ENCODE measurements at places on chromosomes 6 and 20. TPM values are rescaled to one million over a fixed set of nuclear protein-coding genes. Genes with fewer than 3 reads are reported as not detected.

DNA sequence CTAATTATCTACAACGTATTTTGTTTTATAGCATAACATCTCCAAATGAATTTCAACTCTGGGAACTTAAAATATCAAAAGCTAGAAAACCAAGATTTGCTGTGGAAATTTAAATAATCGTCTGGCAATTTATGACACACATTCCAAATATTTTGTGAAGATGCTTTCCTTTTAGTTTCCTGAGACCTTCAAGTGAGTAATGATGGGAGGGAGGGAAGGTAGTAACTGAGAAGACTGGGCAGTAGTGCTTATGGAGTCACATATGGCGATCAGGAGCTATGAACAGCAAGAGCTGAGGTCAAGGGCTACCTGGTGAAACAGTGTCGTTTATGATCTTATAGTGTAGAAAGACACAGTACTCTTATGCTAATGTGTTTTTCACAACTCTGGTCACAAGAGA lies 178.2 kb upstream of the THEMIS start:
- DNase-seq, result no peak

GRCh38 chr20:2042400-2042799 lies 48.5 kb upstream of the PDYN start:
- DNase-seq, result no peak

DNA sequence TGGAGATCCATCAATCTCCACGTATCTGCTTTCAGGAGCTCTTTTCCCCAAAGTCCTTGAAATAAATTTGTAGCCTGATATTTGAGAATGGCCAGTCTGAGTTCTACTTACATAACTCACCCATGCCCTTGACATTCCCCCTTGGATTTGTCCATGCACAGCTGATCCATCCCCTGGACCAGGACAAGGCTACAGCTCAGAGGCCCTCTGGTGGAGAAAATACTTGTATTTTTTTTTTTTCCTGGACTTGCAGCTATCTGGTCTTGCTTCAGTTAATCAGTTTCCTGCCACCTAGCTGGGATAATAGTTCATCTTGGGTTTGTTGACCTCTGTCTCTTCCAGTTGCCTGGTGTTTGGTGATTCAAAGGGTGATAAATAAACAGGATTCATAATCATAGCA lies 467.6 kb downstream of the DHX35 start:
- no peak for DNase-seq

DNA sequence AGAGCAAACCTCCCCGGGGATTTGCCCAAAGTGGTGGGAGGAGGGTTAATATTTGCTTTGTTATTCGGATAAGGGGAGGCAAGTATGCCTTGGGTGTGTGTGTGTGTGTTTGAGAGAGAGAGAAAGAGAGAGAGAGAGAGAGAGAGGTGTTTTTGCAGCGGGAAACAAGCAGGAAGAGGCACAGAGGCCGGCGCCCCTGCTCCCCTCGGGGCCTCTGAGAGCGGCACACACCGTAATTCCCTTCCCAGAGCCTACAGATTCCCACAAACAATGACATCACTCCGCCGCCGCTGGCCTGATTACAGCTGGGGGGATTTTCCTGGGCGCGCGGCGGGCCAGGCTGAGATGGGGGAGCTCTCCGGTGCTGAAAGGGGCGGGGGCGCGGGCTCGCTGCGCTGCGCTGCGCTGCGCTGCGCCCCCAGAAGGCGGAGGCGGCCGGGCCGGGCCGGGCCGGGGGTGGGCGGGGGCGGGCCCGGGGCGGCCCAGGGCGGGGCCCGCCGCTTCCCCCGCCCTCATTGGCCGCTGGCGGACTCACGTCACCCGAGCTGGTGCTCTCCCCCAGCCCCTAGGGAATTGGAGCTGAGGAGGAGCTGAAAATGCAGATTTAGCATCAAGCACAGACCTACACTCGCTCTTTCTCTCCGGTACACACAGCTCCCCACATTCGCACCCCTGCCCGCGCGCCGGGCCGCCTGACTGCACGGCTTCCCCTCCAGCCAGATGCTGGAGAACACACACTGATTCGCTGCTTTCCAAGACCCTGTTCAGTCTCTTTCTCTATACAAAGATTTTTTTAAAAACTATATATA lies at the start of gene PCSK2:
TSS of gene PCSK2 (plus strand) at position 631 of the 809 bp plus-strand sequence. CDS start 266 bp downstream, outside the sequence.
- no peak for DNase-seq

RIPPLY2 gene
- not detected for total RNA-seq

GRCh38 chr6:166737261-166737660 lies 110.2 kb upstream of the RPS6KA2 start:
- DNase-seq, result peak; percentile 21

DUSP15 gene
- not detected for total RNA-seq

- no peak for DNase-seq
These were observed 2.4 kb downstream of the HM13 start for GRCh38 chr20:31516651-31517050.

GRCh38 chr20:52998268-52998667 lies 26.1 kb downstream of the TSHZ2 start:
- no peak for DNase-seq

- no peak for DNase-seq
These were observed 135.0 kb upstream of the AFDN start for GRCh38 chr6:167691533-167692312.

HEY2 gene
- total RNA-seq, result 0.65 TPM

BACH2 gene
- 12.7 TPM for total RNA-seq

CST1 gene
- not detected for total RNA-seq

DNA sequence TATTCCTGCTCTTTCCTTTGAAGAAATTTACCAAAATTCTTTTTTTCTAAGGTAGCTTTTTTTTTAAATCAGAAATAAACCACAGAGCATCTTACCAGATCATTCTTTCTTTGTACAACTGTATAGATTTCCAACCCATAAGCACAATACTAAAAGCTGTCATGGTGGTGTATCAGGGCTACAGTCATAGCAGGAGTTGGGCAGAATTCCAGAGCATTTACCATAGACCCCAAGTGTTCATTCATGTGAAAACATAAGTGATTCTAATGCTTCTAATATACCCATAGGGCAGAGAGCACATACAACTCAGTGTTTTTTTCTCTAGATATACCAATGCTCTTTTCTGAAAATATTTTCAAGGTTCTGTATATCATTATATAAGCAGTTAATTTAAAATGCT lies 392.5 kb downstream of the FRK start:
- no peak for DNase-seq

DNA sequence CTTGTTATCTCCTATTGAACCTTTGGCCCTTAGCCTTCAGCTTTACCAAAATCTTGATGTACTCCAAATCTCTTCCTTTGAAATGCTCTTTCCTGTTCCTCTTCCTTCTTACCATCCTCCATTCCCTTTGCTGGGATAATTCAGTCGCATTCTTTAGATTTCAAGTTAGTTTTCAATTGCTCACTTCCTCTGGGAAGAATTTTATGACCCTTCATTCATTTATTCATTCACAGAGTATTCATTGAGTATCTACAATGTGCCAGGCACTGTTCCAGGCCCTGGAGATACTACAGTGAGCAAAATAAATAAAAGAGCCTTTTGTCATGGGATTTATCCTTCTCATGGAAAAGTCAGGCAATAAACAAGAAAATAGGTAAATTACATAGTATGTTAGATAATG lies 548.2 kb upstream of the FLRT3 start:
- DNase-seq, result no peak

FAM209A gene
- total RNA-seq, result not detected

- no peak for DNase-seq
These were observed 12.4 kb downstream of the PKIG start for GRCh38 chr20:44594730-44595129.

RALGAPA2 gene
- 59.6 TPM for total RNA-seq

SLC25A27 gene
- 21.4 TPM for total RNA-seq

PPARD gene
- total RNA-seq, result 33.8 TPM

OXT gene
- not detected for total RNA-seq

KCNG1 gene
- 0.54 TPM for total RNA-seq

DNA sequence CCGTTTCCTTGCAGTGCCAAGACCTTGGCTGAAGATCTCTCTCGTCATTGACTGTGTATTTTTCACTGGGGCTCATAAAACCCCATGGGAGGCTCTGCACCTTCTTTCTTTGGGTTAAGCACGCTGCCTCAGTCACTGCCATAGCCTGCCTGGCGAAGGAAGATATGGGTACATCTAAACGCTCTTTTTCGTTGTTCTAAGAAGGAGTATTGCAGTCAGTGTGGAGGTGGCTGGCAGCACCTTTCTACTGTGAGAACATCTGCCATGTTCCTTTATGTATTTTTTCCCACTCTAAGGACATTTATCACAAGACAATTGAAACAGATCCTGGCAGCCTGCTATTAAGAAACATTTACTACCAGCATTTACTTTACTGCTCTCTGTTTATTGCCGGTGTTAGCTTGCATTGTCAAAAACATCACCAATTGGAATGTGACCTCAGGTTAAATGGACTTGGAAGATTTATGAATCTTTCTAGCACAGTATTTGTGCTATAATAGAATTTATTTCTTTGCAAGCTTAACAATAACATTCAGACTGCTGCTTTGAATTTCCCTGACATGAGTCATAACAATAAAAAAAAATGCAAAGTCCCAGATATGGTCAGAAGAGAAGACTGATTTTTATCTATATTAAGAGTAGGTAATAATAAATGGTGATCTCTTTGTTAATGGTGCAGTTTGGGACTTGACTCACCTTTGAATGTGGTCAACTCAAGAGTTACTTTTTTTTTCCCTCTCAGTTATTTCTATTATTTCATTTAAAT lies 62.2 kb upstream of the CLDN20 start:
- DNase-seq, result no peak

OPN5 gene
- not detected for total RNA-seq

DNA sequence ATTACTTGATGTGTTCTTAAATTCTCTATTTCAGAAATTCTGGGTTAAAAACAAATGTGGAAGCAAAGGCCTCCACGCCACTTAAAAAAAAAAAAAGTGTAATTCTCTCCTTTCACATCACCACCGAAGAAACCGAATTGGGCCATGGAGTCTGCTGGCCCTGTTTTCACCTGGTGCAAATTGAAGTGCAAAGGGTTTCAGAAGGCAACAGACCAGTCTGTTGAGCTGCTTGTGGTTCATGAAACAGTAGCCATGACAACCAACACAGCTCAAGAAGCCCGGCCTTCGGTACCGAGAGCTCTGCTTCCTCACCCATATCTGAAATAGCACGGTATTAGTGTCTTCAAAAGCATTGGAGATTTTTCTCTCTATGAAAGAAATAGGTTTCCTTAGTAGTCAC lies 63.1 kb downstream of the GMPR start:
- no peak for DNase-seq

GRCh38 chr6:21539621-21540100 lies 53.9 kb upstream of the SOX4 start:
- no peak for DNase-seq

DNA sequence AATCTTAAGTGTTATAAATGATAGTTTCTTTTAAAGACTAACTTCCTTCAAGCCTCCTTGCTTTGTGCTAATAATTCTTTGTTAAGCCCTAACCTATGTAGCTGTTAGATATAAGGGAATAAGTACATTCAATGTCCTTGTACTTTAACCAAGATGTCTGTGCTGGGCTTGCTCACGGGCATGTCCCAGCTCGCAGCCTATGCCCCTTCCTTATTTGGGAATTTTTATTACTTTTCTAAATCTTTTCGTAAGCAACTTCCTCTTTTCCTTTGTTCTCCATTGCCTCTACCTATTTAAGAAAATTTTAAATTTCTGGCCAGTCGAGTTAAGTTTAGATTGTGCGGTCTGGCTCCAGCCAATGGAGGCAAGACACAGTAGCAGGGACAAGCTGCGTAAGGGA lies 26.0 kb upstream of the CDK19 start:
- no peak for DNase-seq

- no peak for DNase-seq
These were observed 27.3 kb downstream of the COL21A1 start for GRCh38 chr6:56220078-56220477.

RALGAPB gene
- total RNA-seq, result 44.3 TPM

FAXC gene
- total RNA-seq, result 2.2 TPM

Measured in lower leg skin (tissue), 4 donors.